Neural progenitor cell (in vitro differentiated cells): ENCODE measurements at places on chromosomes 7 and 10. TPM values are rescaled to one million over a fixed set of nuclear protein-coding genes. Genes with fewer than 3 reads are reported as not detected.
A peak's percentile ranks its signal among the peaks of the same experiment; 100 is the strongest.

TMEM176A gene
- total RNA-seq = 0.62 TPM in 1 of 2 replicates, not detected in the other

NUTM2A gene
- 0.69 and 1.9 TPM in 2 replicates for total RNA-seq

UROS gene
- 76.3 and 82.2 TPM in 2 replicates for total RNA-seq

MORN4 gene
- 23.8 and 29.3 TPM in 2 replicates for total RNA-seq

PNLIP gene
- not detected in 2 replicates for total RNA-seq

PRSS2 gene
- total RNA-seq = not detected in 2 replicates

ARHGEF35 gene
- total RNA-seq = 0.97 and 2.1 TPM in 2 replicates

HOXA13 gene
- total RNA-seq = not detected in 2 replicates

DNA sequence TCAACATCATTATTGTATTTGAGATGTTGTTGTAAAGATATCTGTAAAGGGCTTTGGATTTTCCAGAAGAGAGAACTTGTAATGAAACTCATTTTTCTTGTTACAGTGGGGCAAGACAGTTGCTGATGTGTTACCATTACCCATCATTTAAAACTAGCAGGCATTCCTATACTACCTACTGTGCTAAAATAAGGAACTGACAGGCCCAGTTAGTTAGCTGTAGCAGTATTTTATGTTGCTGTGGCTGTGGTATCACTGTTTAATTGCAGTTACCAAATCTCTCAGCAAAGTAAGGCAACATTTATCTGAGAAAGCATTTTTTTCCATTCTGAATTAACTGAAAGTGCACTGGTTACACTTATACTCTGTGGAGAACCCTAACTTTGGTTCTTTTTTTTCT, 9.9 kb downstream of the ST7 start:
- no peaks in the 10 kb centered on the region for H3K36me3 ChIP-seq
- H3K27ac ChIP-seq = no peak overlapping the region
- H3K4me3 ChIP-seq = no peak overlapping the region
- H3K27me3 ChIP-seq = no peaks in the 10 kb centered on the region

DNA sequence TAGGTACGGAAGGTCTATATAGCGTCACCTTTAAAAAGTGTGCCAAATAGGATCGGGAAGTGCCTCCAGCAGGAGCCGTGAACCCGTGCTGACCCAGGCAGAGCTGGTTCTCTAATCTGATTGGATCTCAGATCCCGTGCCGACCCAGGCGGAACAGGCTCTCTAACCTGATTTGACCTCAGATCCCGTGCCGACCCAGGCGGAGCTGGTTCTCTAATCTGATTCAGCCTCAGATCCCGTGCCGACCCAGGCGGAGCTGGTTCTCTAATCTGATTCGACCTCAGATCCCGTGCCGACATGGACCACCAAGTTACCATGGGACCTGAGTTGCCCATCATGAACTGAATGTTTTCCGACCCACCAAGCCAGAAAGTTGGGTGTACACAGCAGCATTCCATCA, 463.9 kb downstream of the PTPRN2 start:
- H3K27ac ChIP-seq = no peak overlapping the region
- H3K27me3 ChIP-seq = no peaks in the 10 kb centered on the region
- no peak for DNase-seq
- no peaks in the 10 kb centered on the region for H3K4me1 ChIP-seq
- no peaks in the 10 kb centered on the region for H3K36me3 ChIP-seq

LIPJ gene
- total RNA-seq = 0.06 and 0.39 TPM in 2 replicates

DNA sequence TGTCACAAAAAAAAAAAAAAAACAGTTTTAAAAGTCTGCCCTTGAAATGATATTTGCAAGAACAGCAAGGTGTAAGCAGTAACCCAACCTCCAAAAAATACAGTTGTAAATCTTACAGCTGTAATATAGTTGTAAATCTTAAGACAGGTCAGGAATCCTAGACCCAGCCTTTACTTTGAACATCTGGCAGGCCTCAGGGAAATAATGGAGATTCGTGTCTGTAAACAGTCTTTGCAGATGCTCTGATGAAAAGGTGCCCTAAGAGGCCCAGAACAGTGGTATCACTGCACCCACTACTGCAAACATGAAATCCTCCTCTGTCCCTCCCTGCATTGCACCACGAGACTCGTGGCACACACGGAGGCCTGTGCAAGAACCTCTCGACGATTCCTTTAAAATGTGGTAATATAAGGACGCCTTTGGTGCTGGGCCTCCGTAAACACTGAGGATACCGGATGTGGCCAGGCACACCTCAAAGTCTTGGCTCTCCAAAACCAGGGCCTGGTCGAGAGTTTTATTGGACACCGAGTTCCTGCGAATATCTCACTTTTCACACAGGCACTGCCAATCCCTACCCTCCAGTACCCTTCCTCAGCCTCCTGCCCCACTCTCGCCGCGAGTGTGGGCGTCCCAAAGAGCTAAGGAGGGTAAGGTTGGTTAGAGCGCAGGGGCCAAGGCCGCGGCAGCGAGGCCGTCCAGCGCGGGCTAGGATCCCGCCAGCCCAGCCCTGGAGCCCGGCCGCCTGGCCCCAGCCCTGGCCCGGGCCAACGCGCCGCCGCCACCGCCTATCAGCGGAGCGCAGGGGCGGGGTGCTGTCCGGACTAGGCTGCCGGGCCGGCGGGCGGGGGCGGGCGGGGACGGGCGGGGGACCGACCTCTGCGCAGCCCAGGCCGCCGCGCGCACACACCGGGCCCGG, at the start of gene REEP3:
Gene REEP3 (plus strand): TSS at position 902 of the 916 bp plus-strand sequence. CDS start 145 bp downstream, outside the sequence.
- peak; percentile 90 for DNase-seq
- peak within 1 kb of the TSS; percentile 97 for H3K4me3 ChIP-seq
- peaks cover 30% of the 10 kb centered on the region for H3K4me1 ChIP-seq

SPDYE11 gene
- total RNA-seq = not detected in 2 replicates

GRCh38 chr10:73969224-73969841, 28.6 kb upstream of the VCL start:
- H3K4me1 ChIP-seq = peaks cover 34% of the 10 kb centered on the region
- H3K4me3 ChIP-seq = no peak overlapping the region
- no peak for DNase-seq
- no peaks in the 10 kb centered on the region for H3K27me3 ChIP-seq
- no peak overlapping the region for H3K27ac ChIP-seq
- H3K36me3 ChIP-seq = no peaks in the 10 kb centered on the region

DNA sequence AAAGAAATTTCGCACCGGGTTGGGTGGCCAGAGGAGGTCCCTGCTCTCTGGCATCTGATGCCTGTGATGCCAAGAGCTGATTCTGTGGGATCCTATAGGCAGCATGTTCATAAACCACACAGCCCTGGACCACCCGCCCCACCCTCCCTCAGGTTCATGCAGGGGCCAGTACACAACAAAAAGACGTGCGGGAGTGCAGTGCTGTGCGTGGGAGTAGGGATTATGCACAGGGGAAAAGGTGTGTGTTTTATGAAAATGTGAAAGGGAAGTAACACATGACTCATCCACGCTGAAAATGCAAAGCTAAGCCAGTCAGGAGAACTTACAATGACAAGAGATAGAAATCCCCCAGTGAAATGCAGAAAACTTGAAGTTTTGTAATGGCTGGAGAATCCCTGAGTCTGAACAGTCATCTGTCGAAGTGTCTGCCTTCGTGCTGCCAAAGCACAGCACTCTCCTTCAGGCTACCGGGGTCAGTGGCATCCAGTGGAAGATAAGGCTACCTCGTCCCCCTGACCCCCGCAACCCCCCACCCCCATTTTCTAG, 1.1 kb downstream of the KIAA1217 start:
- no peaks in the 10 kb centered on the region for H3K36me3 ChIP-seq
- peak overlapping the region; percentile 88 for H3K27ac ChIP-seq
- H3K27me3 ChIP-seq = no peaks in the 10 kb centered on the region

GRCh38 chr10:49742683-49743463, 19.2 kb downstream of the OGDHL start:
- no peaks in the 10 kb centered on the region for H3K36me3 ChIP-seq
- H3K27ac ChIP-seq = no peak overlapping the region
- H3K27me3 ChIP-seq = no peaks in the 10 kb centered on the region

DNA sequence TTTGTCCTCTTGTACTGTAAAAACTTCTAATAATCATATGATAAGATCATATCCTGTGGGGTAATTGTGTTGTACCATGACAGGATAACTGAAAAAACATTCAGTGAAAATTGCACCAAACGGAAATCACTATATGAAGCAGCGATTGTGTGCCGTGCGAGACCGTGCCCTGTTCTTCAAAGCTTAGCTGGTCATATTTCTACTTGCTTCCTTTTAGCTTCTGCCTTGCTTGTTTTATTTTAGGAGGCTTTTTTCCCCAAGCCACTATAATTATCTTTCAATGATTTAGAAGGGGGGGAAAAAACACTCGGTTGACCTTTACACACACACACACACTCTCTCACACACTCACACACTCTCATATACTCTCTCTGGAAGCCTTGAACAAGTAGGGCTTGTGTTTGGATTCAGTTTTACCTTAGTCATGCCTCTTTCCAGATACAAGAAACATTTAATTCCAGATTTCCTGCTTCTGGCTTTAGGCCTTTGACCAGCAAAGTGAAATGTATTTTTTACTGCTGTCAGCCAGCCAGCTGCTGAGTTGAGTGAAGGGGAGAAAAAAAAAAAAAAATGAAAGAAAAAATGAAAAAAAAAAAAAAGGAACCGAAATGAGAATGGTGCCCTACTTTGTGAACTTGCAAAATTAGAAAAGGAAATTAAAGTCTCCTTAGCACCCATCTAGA, 181.4 kb downstream of the ARID5B start:
- no peaks in the 10 kb centered on the region for H3K4me1 ChIP-seq
- H3K27me3 ChIP-seq = no peaks in the 10 kb centered on the region
- no peak for DNase-seq
- H3K27ac ChIP-seq = no peak overlapping the region
- no peaks in the 10 kb centered on the region for H3K36me3 ChIP-seq

NRP1 gene
- 1.9 and 2.0 TPM in 2 replicates for total RNA-seq

DNA sequence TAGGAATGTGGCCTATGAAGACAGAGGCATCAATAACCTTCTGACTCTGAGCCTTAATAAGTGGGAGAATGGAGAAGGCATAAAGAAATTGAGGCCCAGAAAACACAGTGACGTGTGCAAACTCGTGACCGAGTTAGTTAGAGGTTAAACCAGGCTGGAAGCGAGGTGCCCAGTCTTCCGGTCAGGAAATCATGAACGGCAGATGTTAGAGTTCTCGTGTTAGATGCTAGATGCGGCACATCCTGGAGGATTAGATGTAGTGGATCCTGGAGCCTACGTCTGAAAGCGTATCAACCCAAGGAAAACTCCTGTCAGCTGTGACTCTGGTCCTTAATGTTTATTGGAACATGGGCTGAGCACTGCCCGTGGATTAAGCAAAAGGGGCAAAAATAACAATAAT, 275.9 kb downstream of the TCF7L2 start:
- H3K27me3 ChIP-seq = no peaks in the 10 kb centered on the region
- no peak overlapping the region for H3K27ac ChIP-seq
- no peaks in the 10 kb centered on the region for H3K36me3 ChIP-seq
- no peak overlapping the region for H3K4me3 ChIP-seq
- no peak for DNase-seq
- H3K4me1 ChIP-seq = peaks cover 4% of the 10 kb centered on the region

GRCh38 chr10:22086730-22087401, 83.3 kb upstream of the DNAJC1 start:
- H3K4me3 ChIP-seq = no peak overlapping the region
- no peaks in the 10 kb centered on the region for H3K36me3 ChIP-seq
- H3K4me1 ChIP-seq = peaks cover 13% of the 10 kb centered on the region

DNA sequence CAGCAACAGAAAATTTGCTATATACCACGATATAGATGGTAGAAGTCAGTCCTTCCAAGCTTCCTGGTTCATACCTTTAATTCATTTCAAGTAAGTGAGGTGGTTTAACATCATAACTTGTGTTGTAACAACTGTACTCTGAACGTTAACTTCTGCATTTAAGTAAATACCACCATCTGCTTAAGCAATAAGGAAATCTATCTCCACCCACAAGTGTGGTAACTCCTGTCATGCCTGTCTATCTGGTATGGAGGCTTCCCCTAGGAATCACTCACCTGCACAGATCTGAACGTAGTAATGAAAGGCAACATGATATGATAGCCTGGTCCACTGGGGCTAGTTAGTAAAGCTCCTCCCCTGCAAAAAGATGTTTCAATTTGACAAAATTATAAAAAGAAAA, 2.3 kb downstream of the ERLIN1 start:
- no peaks in the 10 kb centered on the region for H3K27me3 ChIP-seq
- H3K4me1 ChIP-seq = peaks cover 17% of the 10 kb centered on the region
- H3K36me3 ChIP-seq = peaks cover 5% of the 10 kb centered on the region
- DNase-seq = no peak
- H3K27ac ChIP-seq = no peak overlapping the region
- H3K4me3 ChIP-seq = no peak overlapping the region

CAMK2B gene
- 0.09 and 0.31 TPM in 2 replicates for total RNA-seq

DNA sequence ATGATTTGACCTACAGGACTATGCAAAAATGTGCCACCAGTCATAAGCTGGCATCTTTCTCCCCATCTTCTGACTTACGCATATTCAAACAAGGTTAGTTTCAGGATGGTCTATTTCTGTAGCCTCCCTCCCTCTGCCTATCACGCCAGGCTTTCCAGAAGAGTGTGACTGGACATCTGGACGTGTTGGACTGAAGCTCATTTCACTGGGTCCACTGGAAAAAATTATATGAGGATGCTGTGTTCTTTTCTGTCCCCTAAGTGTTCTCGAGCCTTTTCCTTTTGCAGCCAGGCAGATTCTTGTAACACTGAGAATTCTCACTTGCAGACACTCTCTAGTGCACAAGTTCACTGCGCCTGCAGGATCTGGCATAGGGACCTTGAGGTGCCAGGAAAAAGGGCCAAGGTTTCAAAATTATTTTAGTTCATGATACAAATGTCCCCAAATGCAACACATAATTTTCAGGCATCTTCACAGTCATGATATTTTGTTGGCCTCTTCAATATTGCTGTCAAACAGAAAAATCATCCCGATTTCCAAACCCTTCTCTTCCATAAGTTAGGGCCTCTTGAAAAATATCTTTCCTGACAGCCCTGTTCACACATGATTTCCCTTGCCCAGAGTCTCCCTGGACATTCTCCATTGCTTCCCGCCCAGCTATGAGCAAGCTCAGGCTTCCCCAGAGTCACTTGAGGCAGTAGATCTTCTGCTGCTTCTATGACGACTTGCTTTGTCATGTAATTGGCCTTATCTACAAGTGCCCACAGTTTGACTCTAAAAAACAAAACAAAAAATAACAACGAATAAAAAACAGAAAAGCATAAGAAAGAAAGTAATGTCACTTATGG, 170.4 kb downstream of the BMPER start:
- H3K4me3 ChIP-seq = no peak overlapping the region
- H3K36me3 ChIP-seq = no peaks in the 10 kb centered on the region
- no peak overlapping the region for H3K27ac ChIP-seq
- H3K27me3 ChIP-seq = no peaks in the 10 kb centered on the region
- no peaks in the 10 kb centered on the region for H3K4me1 ChIP-seq

DNA sequence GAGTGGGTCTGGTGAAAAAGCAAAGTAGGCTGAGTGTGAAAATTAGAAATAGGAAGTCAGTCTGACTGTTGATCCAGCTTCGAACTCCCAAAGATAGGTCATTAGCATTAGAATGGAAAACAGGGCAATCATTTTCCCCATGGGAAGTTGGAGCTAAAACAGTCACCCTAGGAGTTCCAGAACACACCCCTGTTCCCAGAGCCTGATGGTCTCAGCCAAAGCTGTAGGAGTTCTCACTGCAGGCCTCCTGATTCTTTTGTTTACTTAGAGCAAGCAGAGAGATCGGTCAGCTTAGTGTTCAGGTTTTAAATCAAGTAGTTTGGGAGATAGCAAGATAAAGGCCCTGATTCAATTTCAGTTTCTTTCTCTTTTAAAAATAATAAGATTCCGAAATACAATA, 28.8 kb upstream of the JCAD start:
- H3K27me3 ChIP-seq = no peaks in the 10 kb centered on the region
- no peak overlapping the region for H3K27ac ChIP-seq
- H3K4me1 ChIP-seq = peaks cover 4% of the 10 kb centered on the region
- peak; percentile 51 for DNase-seq
